ENCODE measurements at places on chromosomes 4 and X.
A peak's percentile ranks its signal among the peaks of the same experiment; 100 is the strongest.

GRCh38 chr4:118289794-118290193 is 63.0 kb downstream of the PRSS12 start:
- DNase-seq, result no peak

DNA sequence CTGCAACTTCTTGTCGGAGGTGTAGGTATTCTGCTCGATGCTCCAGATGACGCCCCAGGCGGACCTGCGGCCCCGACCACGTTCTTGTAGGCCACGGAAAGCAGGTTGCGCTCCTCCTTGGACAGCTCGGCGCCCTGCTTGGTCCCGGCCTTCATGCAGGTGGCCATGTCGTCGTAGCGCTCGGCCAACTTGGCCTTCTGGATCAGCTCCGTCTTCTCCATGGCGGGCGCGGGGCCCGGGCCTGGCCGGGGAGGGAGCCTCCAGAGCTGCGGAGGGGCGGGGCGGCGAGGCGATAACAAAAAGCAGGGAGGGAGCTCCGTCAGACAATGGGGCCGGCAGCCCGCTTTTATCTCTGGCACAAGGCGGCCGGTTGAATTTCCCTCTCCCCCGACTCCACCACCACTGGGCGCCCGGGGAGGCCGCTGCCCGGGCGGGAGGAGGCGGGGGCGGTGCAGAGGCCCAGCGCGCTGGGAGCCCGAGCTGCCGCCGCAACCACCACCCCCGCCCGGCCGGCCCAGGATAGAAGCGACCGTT is 28.3 kb upstream of the DRP2 start:
- no peak for DNase-seq

GRCh38 chr4:6391852-6392188 is 80.6 kb downstream of the PPP2R2C start:
- no peak for DNase-seq

DNA sequence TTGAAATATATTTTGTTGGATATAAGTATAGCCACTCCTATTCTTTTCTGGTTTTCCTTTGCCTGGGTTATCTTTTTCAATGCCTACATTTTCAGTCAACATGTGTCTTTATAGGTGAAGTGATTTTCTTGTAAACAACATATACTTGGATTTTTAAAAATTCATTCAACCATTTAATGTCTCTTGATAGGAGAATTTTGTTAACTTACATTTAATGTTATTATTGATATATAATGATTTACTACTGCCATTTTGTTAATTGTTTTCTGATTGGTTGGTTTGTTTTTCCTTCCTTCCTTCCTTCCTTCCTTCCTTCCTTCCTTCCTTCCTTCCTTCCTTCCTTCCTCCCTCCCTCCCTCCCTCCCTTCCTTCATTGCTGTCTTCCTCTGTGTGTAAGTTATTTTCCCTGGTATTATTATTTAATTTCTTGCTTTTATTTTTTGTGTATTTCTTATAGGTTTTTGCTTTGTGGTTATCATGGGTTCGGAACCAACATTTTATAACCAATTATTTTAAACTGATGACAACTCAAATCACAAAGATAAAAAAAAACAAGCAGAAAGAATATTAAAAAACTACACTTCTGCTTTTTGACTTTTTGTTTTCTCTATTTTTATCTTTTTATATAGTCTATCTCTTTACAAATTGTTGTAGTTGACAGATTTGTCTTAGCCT is 330.1 kb upstream of the GRID2 start:
- no peak for DNase-seq

DNA sequence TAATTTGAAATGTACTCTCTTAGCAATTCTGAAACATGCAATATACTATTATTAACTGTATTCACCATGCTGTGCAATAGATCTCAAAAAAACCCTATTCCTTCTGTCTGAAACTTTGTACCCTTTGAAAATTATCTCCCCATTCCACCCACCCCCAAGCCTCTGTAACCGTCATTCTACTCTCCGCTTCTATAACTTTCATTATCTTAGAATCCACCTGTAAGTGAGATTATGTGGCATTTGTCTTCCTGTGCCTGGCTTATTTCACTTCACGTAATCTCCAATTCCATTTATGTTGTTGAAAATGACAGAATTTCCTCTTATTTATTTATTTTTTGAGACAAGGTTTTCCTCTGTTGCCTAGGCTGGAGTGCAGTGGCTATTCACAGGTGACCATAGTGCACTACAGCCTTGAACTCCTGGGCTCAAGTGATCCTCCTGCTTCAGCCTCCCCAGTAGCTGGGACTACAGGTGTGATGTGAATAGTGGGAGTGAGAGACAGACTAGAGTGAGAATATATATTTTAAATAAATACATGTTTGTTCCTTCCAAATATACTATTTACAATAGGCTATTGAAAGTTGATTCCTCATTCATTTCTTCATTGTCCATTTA is 30.5 kb downstream of the VSIG4 start:
- DNase-seq, result no peak

DNA sequence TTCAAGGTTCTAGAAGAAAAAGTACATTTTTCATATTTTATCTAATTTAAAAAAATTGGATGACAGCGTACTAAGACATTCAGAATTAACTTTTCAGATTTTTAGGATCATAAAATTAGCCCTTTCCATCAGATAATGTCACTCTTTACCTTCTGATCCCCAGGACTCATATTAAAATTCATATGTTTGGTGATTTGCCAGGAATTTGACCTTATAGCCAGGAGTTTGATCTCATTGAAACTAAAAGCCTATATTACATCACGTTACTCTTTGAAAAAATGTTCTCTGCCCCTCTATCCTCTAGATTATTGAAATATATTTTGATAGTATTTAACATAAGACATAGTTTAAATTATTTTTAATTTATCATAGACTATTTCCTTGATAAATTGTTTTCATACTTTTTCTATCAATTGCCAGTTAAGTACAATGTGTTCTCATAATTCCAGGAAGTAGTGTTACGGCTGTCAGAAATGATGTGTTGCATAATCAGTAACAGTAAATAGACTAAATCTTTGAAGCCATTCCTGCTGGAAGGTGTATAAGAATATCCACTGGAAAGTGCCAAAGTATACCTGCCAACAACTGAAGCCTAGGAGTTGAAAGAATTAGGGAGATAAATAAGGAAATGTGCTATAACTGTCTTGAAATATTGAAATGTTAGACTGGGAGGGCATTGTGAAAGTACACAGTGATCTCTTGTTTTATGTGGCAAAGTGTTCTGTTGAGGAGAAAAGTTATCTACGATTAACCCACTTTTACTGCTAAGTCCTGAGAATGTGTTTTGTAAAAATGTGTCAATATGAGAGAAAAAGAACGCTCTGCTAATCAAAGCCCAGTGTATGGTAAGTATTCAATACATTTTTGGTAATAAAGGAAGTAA is 32.9 kb upstream of the PDGFC start:
- no peak for DNase-seq

GRCh38 chr4:102423375-102423774 is 77.8 kb upstream of the NFKB1 start:
- DNase-seq, result no peak

DNA sequence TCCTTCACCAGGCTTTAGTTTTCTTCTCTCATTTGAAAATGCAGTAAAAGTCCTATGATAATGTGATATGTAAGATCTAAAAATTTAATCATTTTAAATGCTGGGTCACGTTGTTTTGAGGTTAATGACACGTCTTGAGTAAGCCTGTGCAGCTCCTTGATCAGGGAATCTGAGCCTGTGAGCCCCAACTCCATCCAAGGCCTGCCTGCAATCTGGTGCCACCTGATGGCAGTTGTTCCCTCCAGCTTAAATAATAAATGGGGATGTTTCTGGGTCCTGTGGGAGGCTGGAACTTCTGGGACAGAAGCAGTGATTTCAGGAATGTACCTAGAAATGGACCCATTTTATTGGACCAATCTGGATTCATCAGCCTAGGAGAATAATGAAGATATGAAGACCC is 455.4 kb upstream of the ADGRL3 start:
- no peak for DNase-seq

- no peak for DNase-seq
Observed at GRCh38 chr4:41799126-41799525, 50.6 kb upstream of the PHOX2B start.

- DNase-seq, result peak; percentile 2
Observed at GRCh38 chr4:85607624-85608023, 132.7 kb downstream of the ARHGAP24 start.

DNA sequence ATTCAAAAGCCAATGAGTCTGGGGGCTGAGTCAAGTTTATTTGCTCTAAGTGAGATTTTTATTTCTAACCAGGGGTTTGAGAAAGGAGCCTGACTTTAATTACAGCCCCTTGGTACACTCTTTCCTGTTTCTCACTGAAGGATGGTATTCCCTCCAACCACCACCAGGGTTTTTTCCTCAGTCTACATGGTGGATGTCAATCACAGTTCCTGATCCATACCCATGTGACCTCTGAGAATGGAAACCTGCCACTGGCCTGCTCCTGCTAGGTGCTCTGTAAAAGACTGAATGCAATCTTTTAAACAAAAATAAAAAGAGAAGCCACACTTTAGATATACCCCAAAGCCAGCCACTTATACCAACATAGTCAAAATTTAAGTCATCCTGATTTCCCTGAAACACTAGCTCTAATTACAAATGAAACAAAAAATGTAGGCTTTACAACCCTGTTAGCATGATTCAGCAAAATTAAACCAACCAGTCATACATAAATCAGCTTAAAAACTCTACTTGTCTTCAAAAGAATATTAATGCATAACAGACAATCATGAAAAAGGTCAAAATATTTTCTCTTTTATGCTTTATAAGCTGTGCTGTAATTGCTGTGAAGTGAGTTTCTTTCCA is 112.1 kb upstream of the NWD2 start:
- DNase-seq, result no peak

DNA sequence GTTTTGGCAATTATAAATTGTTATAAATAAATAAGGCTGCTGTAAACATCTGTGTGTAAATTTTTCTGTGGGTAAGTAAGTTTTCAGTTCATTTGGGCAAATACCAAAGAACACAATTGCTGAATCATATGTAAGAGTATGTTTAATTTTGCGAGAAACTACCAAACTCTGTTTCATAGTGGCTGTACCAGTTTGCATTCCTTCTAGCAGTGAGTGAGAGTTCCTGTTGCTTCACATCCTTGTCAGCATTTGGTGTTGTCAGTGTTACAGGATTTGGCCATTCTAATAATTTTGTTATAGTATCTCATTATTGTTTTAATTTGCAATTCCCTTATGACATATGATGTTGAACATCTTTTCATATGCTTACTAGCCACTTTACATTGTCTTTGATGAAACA is 48.4 kb downstream of the ARFIP1 start:
- no peak for DNase-seq

DNA sequence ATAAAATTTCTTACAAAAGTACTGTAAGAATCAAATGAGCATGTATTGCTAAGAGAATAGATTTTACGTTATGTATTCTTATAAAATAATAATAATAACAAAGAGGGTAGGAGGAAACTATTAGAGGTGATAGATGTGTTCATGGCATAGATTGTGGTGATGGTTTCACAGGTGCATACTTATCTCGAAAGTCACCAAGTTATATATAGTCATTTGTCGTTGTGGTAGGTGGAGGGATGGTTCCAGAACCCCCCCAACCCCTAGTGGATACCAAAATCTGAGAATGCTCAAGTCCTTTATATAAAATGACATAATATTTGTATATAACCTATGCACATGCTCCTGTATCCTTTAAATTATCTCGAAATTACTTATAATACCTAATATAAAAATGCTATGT is 36.7 kb upstream of the H2AZ1 start:
- no peak for DNase-seq

- no peak for DNase-seq
Observed at GRCh38 chr4:47647544-47647943, 162.5 kb downstream of the ATP10D start.

GRCh38 chr4:31575504-31575903 is 855.3 kb downstream of the PCDH7 start:
- DNase-seq, result no peak

- DNase-seq, result no peak
Observed at GRCh38 chr4:159158985-159159384, 56.1 kb downstream of the RAPGEF2 start.

DNA sequence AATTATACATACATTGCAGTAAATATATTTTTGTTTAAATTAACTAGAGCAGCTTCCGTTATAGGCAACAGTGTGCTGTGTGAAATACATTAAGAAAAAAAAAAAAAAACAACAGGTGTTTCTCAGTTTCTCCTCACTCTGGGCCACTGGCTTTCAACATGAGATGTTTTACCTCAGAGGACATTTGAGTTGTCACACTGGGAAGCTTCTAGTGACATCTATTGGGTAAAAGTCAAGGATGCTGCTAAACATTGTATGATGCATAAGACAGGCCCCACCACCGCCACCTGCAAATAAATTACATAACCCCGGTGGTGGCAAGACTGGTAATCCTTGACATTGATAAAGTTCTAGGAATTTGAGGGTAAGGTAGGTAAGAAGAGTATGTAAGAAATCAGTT is 1512.2 kb downstream of the C4orf33 start:
- no peak for DNase-seq

- no peak for DNase-seq
Observed at GRCh38 chrX:44203791-44204190, 139.7 kb downstream of the EFHC2 start.

GRCh38 chr4:10781805-10782204 is 97.2 kb upstream of the CLNK start:
- no peak for DNase-seq

DNA sequence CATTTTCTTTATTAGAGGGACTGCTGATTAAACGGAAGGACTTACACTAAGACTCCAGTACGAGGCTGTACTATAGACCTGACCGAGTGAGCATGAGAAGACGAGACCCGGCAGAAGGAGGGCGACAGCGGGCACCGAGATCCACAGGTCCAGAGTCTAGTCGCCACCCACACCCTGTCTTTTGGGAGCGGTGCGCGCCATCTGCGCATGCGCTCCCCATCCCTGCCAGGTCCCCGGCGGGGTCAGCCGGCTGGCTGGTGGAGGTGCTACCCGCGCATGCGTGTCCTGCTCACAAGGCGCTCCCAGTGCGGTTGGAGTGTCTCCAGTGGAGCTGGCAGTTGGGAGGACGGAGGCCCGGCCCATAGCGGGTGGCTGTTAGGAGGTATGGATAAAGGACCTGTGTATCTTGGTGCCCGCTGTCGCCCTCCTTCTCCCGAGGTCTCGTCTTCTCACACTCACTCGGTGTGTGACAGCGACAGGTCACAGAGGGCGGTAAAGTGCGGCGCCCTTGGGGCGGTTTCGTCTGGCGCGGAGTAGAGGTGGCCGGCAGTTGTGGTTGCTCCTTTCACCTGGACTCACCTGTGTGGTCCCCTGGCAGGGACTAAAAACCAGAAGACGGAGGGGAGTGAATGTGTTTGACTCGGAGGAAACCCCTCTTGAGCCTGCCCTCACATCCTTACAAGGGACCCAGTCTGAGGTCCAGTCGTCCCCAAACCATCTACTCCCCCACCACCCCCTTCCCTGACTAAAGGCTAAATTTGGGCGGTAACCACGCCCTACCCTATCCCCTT is 7.6 kb upstream of the HSD17B10 start:
- peak; percentile 80 for DNase-seq

- DNase-seq, result no peak
Observed at GRCh38 chr4:62256479-62256878, 1056.4 kb downstream of the ADGRL3 start.

- DNase-seq, result no peak
Observed at GRCh38 chr4:67250131-67250896, 295.0 kb downstream of the CENPC start.

All from CD4-positive, alpha-beta T cell treated with Interleukin-21 for 1 hour (primary cell).